ENCODE measurements at places on chromosomes 13 and 19.
A peak's percentile ranks its signal among the peaks of the same experiment; 100 is the strongest.

DNA sequence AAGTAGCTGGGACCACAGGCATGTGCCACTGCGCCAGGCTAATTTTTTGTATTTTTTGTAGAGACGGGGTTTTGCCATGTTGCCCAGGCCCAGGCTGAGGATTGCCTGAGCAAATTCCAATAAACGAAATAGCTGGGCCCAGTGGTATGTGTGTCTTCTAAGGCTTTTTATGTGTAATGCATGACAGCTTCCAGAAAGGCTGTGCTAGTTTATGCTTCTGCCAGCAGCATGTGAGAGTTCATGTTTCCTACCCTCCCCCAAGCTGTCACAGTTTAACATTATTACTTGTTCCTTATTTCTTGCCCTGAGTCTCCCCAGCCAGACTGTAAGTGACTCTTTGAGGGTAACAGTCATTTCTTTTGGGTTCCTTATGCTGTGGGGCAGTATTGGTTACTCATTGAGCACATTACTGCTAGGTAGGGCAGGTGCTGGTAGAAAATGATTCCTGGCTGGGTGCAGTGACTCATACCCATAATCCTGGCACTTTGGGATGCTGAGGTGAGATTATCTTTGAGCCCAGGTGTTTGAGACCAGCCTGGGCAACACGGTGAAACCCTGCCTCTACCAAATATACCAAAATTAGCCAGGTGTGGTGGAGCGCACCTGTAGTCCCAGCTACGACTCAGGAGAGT lies 13.6 kb downstream of the GPATCH1 start:
- DNase-seq = no peak

GRCh38 chr13:41411522-41411921 lies 45.8 kb upstream of the RGCC start:
- peak; percentile 56 for DNase-seq

GRCh38 chr13:97339988-97340749 lies 93.8 kb upstream of the RAP2A start:
- peak; percentile 51 for DNase-seq

- DNase-seq = no peak
Measured at GRCh38 chr13:99275093-99275469, 16.9 kb upstream of the GPR18 start.

DNA sequence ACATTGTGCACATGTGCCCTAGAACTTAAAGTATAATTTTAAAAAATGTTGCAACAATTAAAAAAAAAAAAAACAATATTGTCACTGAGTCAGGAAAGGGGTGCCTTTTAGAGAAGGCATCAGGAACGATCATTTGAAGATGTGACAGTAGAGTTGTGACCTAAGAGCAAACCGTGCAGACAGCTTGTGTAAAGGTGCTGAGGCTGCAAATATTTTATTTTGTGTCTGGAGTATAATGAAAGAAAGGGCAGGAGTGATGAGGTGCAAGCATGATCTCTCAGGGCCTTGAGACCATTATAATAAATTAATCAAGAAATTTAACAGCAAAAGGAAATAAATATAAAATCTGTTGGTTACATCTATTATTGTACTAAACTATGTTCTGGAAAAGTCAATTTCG lies 1219.7 kb downstream of the OLFM4 start:
- no peak for DNase-seq

- DNase-seq = no peak
Measured at GRCh38 chr13:37636701-37637100, 38.1 kb upstream of the POSTN start.

GRCh38 chr13:109672545-109672944 lies 113.8 kb downstream of the IRS2 start:
- no peak for DNase-seq

DNA sequence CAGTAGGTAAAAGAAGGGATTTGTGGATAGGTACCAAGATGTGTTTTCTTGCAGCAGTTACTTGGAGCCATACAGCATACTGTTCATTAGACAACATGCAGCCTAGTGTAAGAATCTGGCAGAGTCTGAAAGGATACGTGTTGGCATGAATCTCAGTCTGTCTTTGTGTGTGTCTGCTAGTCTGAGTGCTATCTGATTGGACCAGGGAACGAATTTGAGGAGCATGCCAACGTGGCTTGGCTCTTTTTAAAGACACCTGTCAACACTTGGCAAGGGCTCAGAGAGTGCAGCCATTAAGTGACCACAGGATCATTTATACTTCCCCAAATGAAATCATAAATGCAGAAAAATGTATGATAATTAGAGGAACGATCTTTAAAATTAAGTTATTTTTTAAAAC lies 27.6 kb upstream of the ATXN8OS start:
- peak; percentile 48 for DNase-seq

DNA sequence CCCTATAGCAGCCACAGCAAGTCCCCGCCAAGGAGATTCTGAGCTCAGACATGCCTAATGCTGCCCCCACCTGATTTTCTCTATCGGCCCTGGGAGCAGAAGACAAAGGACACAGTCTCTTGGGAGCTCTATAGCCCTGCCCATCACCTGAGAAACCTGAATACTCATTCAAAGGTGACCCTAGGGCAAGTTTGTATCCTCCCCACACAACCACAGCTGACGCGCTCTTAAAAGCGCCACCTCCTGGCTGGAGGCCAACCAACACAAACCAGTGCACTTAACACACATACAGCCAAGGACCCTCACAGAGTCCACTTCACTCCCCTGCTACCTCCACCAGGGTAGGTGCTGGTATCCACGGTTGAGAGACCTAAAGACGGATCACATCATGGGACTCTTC lies 8.8 kb upstream of the IGFL4 start:
- no peak for DNase-seq

DNA sequence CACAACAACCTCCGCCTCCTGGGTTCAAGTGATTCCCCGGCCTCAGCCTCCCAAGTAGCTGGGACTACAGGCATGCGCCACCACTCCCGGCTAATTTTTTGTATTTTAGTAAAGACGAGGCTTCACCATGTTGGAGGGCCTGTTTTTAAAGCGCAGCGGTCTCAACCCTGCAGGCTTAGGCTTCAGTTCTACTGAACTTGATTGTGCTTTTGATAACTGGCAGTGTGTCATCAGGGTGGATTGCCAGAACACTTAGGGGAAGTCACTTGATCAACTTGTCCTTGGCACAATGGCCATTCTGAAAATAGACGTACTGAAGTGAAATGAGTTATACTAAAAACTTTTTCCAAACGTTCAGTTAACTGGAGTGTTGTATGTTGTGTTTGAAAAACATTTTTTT lies 472.2 kb downstream of the KLF5 start:
- no peak for DNase-seq

- no peak for DNase-seq
Measured at GRCh38 chr13:110409581-110409992, 102.5 kb downstream of the COL4A2 start.

GRCh38 chr13:110301606-110302553 lies 5.1 kb downstream of the COL4A1 start:
- DNase-seq = no peak

DNA sequence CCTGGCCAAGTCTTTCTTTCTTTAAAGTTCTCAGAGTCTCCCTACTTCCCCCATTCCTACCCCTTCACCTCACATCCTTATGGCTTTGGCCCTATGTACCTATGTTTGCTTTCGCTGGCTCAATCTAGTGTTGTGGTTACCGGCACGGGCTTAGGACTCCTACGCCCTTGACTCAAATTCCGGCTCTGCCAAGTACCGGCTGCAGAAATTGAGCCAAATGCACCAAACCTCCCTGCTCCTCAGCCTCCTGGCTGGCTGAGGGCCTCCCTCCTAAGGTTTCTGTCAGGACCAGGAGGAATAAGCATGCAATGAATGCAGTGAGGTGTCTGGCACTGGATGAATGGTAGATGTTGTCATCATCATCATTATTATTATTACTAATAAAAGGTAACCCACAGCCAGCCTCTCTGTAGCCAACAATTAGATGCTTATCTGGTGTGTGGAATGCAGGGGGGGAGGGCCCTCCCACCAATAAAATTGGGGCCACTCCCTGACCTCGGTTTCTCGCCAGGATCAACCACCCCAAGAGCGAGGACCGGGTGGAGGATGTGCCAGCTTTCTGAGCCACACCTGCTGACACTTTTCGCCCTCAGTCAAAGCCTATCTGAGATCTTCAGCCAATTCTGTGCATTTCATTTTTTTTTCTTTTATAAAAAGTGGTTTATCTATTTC lies 20.7 kb downstream of the KLK5 start:
- no peak for DNase-seq

All from tongue (tissue), 3 donors.